ENCODE measurements at places on chromosomes 4 and X. TPM values are rescaled to one million over a fixed set of nuclear protein-coding genes. Genes with fewer than 3 reads are reported as not detected.

The TRIM60 gene
- total RNA-seq: not detected

The PARM1 gene
- total RNA-seq: 19.8 TPM

The USP46 gene
- 8.1 TPM for total RNA-seq

The GIMD1 gene
- total RNA-seq: not detected

The NR3C2 gene
- total RNA-seq: 11.6 TPM

The GRK4 gene
- total RNA-seq: 9.5 TPM

The MGAT4D gene
- not detected for total RNA-seq

The NPY5R gene
- not detected for total RNA-seq

The CXCL9 gene
- total RNA-seq: 0.13 TPM

The TRPC5OS gene
- not detected for total RNA-seq

The ADH1A gene
- total RNA-seq: not detected

The SSX3 gene
- total RNA-seq: not detected

The HERC5 gene
- total RNA-seq: 5.9 TPM

DNA sequence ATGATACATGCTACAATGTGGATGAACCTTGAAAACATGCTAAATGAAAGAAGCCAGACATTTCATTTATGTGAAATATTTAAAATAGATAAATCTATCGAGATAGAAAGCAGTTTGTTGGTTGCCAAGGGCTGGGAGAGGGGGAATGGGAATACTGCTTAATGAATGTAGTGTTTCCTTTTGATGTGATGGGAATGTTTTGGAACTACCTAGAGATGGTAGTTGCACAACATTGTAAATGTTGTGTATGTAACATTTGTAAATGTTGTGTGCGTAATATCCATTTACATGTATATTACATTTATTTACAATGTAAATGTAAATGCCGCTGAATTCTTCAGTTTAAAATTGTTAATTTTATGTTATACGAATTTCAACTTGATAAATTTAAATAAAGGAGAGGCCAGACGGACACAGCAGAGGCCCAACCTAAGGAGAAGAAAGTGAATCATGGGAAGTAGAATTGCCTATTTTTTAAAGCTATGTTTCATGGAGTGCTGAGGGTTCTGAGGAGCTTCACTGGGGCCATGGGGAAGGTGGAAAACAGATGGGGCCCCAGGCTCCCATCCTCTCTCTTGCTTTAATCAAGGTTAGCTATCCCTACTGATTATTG, 60.0 kb upstream of the TEX13D start:
- ATAC-seq: no peak

- no peak for ATAC-seq
These were observed 383.8 kb downstream of the GRXCR1 start for GRCh38 chr4:43276321-43276720.

- ATAC-seq: no peak
These were observed 242.8 kb downstream of the ADGRL3 start for GRCh38 chr4:61442936-61443335.

GRCh38 chr4:106315476-106315967, 487 bp downstream of the TBCK start:
- ATAC-seq: no peak

- no peak for ATAC-seq
These were observed 55.0 kb upstream of the NKX1-1 start for GRCh38 chr4:1460967-1461868.

DNA sequence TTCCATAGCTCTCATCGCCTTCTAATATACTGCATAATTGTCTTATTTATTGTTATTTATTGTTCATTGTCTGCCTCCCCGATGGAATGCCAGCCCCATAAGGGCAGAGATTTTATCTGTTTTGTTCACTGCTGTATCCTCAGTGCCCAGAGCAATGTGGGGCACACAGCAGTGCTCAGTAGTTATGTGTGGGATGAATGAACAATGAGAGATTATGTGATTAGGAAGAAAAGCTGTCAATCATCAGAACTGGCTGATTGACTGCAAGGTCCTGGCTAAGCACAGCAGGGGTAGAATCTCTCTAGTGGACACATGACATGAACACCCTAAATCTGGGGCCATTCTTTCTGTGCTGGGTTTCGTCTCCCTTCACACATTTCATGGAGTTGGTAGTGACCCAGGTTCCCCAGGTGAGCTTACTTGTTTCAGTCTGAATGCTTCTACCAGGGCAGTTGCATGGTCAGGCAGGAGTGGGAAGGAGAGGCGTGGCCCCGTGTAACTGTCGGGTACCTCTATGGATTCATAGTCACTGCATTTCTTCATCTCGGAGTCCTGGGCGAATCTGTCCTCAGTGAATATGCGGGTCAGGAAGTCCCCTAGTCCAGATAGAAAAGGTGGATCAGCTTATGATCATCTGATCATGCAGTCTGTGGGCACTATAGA, 12.6 kb downstream of the PPEF2 start:
- ATAC-seq: no peak

GRCh38 chrX:105297041-105297440, 76.5 kb upstream of the TEX13A start:
- no peak for ATAC-seq

GRCh38 chr4:140238351-140239056, 84.5 kb upstream of the MAML3 start:
- peak; percentile 83 for ATAC-seq

DNA sequence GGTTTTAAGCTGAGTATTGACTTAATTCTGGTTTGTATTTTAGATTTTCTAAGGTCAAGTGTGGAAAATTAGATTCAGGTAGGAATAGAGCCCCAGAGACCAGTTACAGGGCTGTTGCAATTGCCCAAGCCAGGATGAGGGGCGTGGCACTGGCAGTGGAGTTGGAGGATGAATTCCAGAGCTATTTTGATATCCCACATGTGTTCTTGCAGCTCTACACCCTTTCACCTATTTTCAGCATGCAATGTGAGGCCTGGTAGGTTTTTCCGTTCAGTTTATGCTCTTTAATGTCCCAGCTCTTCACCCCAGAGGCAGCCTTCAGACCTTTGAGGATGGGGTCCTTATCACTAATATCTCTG, 17.9 kb upstream of the OGT start:
- ATAC-seq: no peak

GRCh38 chr4:148776941-148777340, 334.7 kb upstream of the NR3C2 start:
- no peak for ATAC-seq

DNA sequence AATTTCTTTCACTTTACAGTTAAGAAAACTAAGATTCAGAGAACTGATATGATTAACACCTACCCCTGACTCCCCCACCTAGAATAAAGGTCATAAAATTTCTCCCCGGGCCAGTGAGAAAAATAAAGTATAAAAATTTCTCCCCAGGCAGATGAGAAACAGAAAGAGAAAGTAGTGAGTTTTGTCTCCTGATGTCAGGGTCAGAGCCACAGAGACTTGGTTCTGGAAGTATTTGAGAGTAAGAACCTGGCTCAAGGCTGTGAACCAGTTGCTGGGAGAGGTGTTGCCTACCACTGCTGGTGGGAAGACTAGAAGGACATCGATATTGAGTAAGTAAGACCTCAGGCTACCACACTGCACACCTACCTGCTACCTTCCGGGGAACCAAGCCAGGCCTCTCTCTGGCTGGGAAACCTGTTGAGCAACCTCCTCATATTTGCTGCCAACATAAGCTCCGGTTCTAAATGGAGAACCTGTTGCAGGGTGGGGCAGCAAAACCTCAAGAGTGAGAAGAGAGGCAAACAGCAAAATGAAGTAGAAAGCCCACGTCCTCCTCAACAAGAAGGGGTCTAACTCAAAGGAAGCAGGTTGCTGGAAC, 104.2 kb upstream of the PUDP start:
- ATAC-seq: no peak

DNA sequence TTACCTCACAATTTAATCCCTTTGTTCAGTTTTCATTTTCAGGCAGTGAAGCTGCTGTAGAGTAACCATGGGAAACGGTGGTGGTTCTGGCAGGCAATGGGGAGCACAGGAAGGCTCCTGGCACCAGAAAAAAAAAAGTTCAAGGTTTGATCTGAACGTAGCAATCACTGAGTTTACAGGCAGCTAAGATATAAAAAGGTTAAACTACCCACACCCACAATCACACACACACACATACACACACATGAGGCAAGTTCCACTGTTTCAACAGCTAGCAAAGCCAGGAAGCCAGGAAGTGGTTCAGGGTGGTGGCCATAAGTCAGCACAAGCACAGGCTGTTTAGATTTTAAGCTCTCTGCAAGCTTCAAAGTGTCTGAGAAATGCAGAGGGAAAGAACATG, at the start of gene SULT1B1:
Gene SULT1B1, minus strand, starts transcription at position 166 of the 400 bp plus-strand sequence. CDS start 5,403 bp downstream, outside the sequence.
- no peak for ATAC-seq

DNA sequence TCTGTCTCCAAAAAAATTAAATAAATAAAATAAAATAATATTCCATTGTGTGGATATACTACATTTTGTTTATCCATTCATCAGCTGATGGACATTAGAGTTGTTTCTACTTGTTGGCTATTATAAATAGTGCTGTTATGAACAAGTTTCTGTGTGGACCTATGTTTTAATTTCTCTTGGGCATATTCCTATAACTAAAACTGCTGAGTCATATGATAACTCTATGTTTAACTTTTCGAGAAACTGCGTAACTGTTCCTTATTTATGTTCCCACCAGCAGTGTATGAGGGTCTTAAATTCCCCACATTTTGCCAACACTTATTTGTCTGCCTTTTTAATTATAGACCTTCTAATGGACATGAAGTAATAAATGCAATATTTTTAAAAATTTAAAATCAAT, 369.5 kb downstream of the CHIC1 start:
- ATAC-seq: no peak

DNA sequence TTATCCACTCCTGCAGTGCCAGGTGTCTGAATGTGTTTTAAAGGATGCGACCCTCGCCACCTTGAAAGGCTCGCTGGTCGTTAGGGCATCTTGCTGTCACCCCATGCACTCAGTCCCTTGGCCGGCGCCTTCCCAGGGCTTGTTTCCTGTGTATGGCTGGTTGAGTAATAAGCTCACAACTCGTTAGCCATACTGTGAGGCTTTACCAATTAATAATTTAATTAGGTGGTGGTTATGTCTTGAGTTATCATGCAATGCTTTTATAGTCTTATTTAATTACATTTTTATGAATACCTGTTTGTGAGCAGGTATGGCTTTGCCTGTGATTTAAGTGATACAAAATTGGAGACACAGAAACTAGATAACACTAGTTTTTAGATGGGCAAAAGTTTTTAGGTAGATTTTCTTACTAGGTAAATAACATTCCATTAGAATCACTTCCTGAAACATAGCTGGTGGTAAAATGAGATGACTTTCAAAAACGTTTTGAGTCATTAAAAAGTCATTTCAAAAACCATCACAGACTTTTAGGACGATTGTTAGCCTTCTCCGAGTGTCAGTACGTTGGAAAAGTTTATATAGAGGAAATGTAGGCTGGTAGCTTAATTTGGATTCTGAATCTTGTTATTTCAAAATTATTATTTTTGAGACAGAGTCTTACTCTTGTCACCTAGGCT, 18.2 kb downstream of the PTTG2 start:
- no peak for ATAC-seq

DNA sequence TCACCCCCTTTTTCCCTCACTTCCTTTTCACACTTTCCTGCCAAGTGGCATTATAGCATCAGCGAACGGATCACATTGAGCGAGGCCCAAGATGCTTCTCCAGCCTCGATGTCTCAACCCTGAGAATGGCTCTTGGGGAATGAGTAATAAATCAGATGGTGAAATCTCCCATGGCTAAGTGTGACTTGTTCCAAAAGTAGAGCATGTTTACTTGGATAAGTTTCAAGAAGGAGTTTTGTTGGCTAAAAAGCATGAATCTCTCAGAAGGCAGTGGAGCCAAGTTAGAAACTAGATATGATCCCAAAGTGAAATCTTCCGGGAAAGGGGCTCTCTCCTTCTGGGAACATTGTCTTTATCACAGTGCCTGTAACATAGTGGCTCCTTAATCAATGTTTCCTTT, 316.3 kb downstream of the CAMK2D start:
- peak; percentile 93 for ATAC-seq

GRCh38 chrX:14819769-14820168, 53.1 kb downstream of the FANCB start:
- ATAC-seq: no peak

DNA sequence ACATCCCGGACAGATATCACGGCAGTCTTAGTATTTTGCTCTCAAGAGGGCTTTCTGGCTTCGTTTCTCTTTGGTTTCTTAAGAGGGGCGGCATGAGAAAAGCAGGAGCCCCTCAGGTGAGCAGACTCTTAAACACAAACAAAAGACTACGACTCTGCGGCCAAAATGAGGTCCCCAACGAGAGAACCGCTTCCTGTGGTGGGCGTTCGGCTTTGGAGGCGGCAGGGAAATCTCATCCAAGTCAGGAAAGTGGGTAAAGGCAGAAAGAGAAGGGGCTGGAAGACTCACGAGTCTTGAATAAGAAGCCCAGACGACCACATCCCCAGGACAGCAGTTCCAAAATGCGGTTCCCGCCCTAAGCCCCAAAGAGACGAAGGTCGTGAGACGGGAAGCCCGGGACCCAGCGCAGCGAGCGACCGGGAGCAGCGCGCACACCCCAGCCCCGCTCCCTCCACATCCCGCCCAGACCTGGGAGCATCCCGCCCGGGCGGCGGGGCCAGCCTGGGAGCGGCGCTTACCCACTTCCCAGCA, 409 bp downstream of the UGDH start:
- peak; percentile 59 for ATAC-seq

- no peak for ATAC-seq
These were observed 61.7 kb downstream of the TMA16 start for GRCh38 chr4:163556177-163556576.

GRCh38 chr4:53764761-53765490, 173.6 kb upstream of the LNX1 start:
- no peak for ATAC-seq

GRCh38 chr4:17770845-17771244, 10.6 kb downstream of the FAM184B start:
- no peak for ATAC-seq

DNA sequence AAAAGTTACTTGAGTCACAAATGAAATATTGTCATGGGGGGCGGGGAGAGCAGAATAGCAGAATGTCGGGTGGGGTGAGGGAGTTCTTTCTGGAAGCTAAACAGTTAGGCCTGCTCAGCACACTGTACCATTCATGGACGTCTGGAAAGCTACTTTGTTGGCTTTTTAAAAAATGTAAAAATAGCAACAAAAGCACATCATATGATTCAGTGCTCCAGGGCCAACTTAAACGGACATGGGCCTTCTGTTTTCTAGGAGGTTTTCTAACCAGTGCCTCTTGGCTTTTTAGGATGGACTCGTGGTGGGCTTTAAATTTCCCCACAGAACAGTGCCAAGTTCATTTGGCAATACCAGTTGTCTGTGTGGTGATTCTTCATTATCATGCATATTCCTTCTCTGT, 57.4 kb upstream of the CLCN4 start:
- peak; percentile 54 for ATAC-seq

DNA sequence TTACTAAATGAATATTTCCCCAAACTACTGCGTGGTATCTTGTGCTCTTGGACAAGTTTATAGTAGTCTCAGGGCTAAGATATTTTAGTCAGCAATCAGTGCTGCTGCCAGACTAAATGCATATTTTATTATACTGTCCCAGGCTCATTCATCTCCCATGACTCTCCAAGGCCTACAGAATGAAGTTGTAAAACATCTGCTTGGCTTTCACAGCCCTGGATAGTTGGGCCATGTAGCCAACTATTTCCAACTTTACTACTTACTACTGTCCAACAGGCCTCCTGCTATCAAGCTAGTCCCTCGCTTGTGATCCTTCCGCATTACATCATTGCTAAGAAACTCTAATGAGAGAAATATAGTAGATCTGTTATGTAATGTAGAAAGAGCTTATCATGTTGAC, 31.4 kb downstream of the MAGEB16 start:
- ATAC-seq: no peak

Data from gastroesophageal sphincter (tissue), 4 donors.